Naive thymus-derived CD8-positive, alpha-beta T cell (primary cell): ENCODE measurements at places on chromosomes 4 and X.
A peak's percentile ranks its signal among the peaks of the same experiment; 100 is the strongest.

GRCh38 chr4:7584098-7584497 is 149.4 kb upstream of the PSAPL1 start:
- DNase-seq = no peak
- peaks cover 7% of the 10 kb centered on the region for H3K27me3 ChIP-seq
- no peaks in the 10 kb centered on the region for H3K36me3 ChIP-seq

DNA sequence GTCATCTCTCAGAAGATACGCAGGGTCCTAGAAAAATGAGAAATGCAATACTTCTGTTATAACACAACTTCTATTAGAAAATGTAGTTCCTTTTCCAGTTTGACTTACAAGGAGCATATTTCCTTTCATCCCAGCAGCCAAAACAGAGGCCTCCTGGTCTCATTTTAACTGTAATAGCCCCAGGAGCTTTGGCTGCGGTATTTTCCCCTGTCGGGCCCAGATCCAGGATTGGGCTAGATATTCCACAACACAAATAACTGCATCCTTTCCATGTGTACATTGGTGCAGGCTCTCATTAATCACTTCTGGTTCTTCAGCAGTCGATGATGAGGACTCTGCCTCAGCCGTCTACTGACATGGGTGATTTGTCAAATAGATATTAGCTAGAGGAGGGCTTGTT is 166.1 kb downstream of the TENM3 start:
- no peaks in the 10 kb centered on the region for H3K4me1 ChIP-seq
- peaks cover 3% of the 10 kb centered on the region for H3K27me3 ChIP-seq
- no peak overlapping the region for H3K27ac ChIP-seq

DNA sequence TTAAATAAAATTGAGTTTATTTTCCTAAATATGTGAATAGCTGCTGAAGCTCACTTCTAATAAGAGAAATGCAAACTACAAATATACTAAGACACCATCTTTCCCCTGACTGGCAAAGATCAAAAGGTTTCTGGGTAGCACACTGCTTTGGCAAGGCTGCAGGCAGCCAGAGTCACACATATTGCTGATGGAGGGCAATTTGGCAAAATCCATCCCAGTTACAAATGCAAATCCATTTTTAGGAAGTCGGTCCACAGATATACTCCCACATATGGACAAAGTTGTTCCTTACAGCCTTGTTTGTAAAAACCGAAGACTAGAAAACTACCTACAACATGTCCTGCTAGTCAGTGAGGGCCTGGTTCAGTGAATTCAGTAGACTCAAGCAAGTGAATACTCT is 12.4 kb downstream of the USP46 start:
- DNase-seq = no peak
- no peaks in the 10 kb centered on the region for H3K27me3 ChIP-seq
- no peak overlapping the region for H3K27ac ChIP-seq
- peaks cover 6% of the 10 kb centered on the region for H3K4me1 ChIP-seq
- H3K36me3 ChIP-seq = peaks cover 3% of the 10 kb centered on the region

DNA sequence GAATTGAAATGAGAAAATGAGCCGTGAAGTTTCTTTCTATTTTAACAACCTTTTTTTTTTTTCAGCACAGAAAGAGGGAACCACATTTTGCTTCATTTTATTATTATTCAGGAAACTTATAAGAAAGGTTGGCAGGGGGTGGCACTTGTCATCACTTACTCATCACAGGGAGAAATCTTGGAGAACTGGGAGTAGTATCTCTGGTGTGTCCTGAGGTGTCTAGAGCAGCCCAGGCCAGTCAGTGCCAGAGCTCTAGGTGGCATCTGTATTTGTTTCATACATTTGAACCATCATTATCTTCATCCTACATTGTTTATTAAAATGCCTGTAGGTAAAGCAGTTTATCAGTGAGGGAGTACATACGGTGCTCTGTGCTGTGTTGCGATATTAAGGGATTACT is 43.8 kb upstream of the ARHGAP24 start:
- no peaks in the 10 kb centered on the region for H3K36me3 ChIP-seq
- no peak for DNase-seq
- peaks cover 13% of the 10 kb centered on the region for H3K27me3 ChIP-seq
- no peak overlapping the region for H3K4me3 ChIP-seq

DNA sequence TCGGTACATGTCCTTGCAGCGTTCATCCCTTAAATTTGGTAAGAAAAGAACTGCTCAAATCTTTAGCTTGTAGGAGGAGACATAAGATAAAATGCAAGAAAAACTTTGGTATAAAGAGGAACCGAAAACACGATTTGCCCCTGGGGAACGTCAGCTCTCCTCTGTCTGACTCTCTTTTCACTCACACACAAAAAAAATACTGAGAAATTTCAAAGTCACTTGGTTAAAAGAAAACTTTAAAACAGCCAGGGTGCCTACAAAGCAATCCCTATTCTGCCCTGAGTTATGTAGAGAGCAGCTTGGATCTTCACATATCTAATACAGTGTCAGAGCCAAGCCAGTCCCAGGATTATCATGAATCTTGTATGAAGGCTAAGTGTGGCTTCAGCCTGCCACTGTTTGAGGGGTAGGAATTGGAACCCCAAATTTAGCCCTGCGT is 248.5 kb upstream of the CXXC4 start:
- no peaks in the 10 kb centered on the region for H3K36me3 ChIP-seq
- H3K4me1 ChIP-seq = no peaks in the 10 kb centered on the region
- no peak overlapping the region for H3K27ac ChIP-seq
- no peak for DNase-seq
- no peak overlapping the region for H3K4me3 ChIP-seq

GRCh38 chr4:145003675-145004074 is 94.3 kb downstream of the ANAPC10 start:
- no peak for DNase-seq
- H3K27ac ChIP-seq = no peak overlapping the region

DNA sequence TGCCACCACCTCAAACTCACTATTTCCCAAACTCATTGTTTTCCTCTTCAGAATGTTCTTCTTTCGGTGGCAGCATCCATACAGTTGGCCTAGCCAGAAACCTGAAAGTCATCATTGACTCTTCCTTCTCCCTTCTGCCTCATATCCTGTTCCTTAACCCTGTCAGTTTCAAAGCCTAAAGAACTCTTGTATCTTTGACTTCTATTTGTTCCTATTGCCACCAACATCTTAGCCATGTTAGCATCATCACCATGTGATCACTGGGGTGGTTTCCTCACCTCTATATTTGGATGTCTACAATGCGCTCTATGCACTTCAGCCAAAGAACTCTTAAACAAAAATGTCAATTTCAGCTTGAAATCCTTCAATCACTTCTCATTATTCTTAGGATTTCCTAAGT is 29.0 kb downstream of the DDX60L start:
- H3K27ac ChIP-seq = peak overlapping the region; percentile 23
- H3K4me1 ChIP-seq = peaks cover 9% of the 10 kb centered on the region
- H3K4me3 ChIP-seq = no peak overlapping the region
- no peak for DNase-seq
- peaks cover 45% of the 10 kb centered on the region for H3K36me3 ChIP-seq

DNA sequence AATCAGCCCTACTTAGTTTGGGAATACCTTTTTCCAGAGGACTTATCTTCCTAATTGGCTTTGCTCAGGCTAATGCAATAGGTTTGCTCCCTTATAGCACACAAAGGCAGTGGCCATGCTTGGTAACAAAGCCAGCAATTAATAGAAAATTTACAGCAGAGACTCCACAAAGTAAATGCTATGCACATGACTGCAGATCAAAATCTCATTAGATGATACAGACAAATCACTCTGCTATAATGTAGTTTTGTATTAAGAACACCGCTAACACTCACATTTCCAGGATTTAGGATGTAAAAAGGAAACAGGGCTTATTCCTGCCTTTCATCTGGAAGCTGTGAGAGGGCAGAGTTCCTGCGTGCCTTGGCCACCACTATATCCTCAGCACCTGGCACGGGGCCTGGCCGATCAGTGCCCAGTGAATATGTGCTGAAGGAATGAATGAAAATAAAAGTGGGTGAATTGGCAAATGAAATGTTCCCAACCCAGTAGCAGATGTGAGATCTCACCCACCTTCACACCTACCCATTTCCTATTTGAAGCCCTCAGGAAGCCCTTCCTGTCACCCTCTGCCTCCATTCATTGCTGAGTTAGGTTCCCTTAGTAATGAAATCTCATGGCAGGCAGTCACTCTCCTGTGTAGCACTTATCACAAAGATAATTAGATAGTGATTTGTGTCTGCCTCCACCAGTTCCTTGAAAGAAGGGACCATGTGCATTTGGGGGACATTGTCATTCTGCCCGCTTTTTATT is 5.1 kb downstream of the SEPTIN6 start:
- H3K4me1 ChIP-seq = peaks cover 5% of the 10 kb centered on the region
- no peaks in the 10 kb centered on the region for H3K36me3 ChIP-seq
- peak overlapping the region; percentile 99 for H3K27ac ChIP-seq
- no peak for DNase-seq

DNA sequence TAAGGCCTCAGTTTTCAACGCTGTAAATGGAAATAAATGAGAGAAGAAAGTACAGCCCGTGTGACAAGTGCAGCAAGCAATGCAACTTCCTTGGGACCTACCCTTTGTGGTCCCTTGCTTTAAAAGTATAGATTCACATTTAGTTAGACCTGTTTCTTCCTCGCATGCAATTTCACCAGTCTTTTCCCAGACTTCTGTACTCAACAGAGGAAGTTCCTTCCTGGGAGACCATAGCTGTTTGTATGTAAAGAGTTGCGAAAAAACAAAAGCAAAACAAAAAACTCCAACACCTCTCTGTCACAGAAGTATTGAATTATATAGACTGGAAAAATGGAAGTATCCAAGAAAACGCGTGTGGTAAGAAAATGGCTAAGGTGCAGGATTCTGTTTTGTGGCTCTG is 1.1 kb upstream of the IRF2 start:
- peaks cover 38% of the 10 kb centered on the region for H3K4me1 ChIP-seq
- peaks cover 15% of the 10 kb centered on the region for H3K36me3 ChIP-seq
- peak overlapping the region; percentile 98 for H3K4me3 ChIP-seq
- no peaks in the 10 kb centered on the region for H3K27me3 ChIP-seq
- DNase-seq = no peak
- peak overlapping the region; percentile 98 for H3K27ac ChIP-seq

- H3K27ac ChIP-seq = no peak overlapping the region
- H3K4me3 ChIP-seq = no peak overlapping the region
- DNase-seq = no peak
Measured at GRCh38 chr4:52952540-52952939, 90.4 kb downstream of the RASL11B start.

DNA sequence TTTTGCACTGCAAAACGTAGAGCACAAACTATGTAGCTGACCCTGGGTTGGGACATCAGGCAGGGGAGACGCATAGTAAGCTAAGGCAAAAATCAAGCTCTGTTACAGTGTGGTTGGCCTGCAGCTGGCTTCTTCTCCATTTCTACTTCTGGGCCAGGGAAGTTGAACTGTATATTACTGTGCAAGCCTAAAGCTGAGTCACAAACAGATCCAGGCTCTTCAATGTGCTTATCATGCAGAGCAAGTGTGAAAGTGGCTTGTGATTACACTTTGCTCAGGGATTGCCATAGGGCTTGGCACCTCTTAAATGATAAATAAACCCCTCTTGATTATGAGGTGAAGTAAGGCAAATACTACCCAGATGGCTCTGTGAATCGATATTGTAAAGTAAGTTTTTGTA is 40.5 kb downstream of the CLDN34 start:
- H3K27me3 ChIP-seq = no peaks in the 10 kb centered on the region
- no peak for DNase-seq
- peaks cover 12% of the 10 kb centered on the region for H3K4me1 ChIP-seq
- H3K27ac ChIP-seq = no peak overlapping the region
- no peaks in the 10 kb centered on the region for H3K36me3 ChIP-seq

DNA sequence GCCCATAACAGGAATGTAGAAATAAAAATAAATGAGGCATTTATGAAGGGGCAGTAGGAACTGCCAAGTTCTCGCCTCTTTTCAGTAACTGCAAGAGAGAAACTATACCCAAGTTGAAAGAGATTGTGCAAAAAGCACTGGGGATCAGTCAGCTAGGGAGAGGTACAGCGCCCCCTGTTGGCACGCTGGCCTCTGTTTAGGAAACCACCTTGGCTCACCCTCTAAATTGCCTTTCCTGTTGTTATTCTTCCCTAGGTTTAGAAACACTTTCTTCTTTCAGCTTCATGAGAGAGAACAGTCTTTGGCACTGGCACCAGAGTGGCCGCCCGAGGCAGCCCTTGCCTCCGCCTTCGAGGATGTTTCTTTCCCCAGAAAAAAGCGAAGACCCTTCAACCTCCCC is 348.5 kb downstream of the MID1IP1 start:
- no peak overlapping the region for H3K4me3 ChIP-seq
- peak; percentile 54 for DNase-seq
- no peaks in the 10 kb centered on the region for H3K36me3 ChIP-seq
- no peaks in the 10 kb centered on the region for H3K27me3 ChIP-seq
- no peak overlapping the region for H3K27ac ChIP-seq
- no peaks in the 10 kb centered on the region for H3K4me1 ChIP-seq

DNA sequence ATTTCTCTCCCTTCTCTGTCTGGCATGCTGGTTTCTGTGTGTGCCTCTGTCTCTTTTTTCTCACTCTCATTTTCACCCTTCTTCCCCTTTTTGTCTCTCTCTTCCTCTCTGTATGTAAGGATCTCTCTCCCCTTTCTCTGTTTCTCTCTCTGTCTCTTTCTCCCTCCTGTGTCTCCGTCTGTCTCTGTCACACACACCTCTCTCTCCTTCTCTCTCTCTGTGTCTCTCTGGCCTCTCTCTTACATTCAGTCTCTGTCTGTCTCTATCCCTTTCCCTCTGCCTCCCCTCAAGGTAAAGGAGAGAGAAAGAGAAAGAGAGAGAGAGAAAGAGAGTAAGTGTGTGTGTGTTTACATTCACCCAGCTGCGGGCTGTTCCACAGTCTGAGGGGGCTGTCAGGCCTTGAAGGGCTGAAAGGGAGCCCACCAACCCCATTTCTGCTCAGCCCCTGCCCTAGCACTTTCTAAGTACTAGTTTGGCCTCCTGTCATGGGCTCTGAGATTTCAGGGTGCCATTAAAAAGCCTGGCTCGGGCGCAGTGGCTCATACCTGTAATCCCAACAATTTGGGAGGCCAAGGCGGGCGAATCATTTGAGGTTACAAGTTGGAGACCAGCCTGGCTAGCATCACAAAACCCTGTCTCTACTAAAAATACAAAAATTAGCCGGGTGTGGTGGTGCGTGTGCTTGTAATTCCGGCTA is 9.6 kb upstream of the TSPYL2 start:
- H3K36me3 ChIP-seq = no peaks in the 10 kb centered on the region
- peak overlapping the region; percentile 88 for H3K4me3 ChIP-seq
- DNase-seq = no peak
- H3K27ac ChIP-seq = peak overlapping the region; percentile 86
- H3K4me1 ChIP-seq = peaks cover 21% of the 10 kb centered on the region

- H3K4me1 ChIP-seq = peaks cover 40% of the 10 kb centered on the region
- H3K27ac ChIP-seq = peak overlapping the region; percentile 95
- no peaks in the 10 kb centered on the region for H3K27me3 ChIP-seq
- no peaks in the 10 kb centered on the region for H3K36me3 ChIP-seq
- DNase-seq = no peak
Measured at GRCh38 chrX:53288189-53288588, 6.8 kb upstream of the IQSEC2 start.

DNA sequence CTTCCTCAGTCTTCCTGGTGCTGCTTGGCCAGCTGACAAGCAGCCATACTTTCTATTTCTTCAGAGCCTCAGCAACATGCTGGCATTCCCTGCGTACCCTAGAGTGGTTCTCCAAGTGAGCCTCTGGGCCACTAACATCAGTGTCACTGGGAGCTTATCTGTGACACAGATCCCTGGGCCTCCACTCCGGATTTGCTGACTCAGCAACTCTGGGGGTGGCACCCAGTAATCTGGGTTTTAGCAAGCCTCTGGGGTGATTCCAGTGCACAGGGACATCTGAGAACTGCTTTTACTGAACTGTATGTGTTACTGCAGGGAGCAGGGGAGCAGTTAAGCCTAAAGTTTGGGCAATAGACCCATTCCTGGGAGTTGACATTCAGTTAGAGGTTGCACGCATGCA is 28.2 kb upstream of the HMGB3 start:
- H3K4me1 ChIP-seq = no peaks in the 10 kb centered on the region
- no peaks in the 10 kb centered on the region for H3K36me3 ChIP-seq
- peaks cover 3% of the 10 kb centered on the region for H3K27me3 ChIP-seq
- H3K4me3 ChIP-seq = no peak overlapping the region
- no peak for DNase-seq
- H3K27ac ChIP-seq = no peak overlapping the region
